NCI-H1092 (cell line): ENCODE measurements at places on chromosomes 1 and 21.

DNA sequence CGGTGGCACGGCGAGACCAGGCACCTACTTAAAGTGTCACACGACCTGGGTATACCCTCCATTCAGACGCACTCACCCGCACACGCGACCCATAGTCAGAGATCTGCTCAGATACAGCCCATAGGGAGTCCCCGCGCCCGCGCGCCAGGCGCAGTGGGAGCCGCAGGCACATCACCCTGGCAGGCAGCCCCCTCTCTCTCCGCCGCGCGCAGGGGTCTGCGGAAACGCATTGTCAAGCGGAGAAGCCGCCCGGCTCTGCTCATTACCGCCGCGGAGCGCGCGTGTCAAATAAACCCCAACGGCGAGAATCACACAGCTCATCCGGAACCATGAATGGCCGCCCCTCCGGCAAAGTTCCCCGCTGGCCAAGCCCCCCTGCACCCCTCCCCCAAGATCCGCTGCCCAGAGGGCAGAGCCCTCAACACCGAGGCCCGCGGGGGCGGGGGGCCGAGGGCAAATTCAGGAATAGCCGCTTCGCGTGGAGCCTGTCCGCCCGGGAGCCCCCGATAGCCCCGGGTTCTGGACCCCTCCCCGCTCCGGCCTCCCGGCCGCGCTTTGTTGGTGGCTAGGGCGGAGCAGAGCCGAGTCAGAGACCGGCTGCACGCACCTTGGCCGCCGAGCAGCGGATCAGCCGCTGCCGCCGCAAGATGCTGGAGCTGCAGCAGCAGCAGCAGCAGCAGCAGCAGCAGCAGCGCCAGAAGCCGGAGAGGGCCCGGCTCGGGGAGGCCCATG is 522 bp downstream of the LRP8 start:
- peak; percentile 11 for DNase-seq

DNA sequence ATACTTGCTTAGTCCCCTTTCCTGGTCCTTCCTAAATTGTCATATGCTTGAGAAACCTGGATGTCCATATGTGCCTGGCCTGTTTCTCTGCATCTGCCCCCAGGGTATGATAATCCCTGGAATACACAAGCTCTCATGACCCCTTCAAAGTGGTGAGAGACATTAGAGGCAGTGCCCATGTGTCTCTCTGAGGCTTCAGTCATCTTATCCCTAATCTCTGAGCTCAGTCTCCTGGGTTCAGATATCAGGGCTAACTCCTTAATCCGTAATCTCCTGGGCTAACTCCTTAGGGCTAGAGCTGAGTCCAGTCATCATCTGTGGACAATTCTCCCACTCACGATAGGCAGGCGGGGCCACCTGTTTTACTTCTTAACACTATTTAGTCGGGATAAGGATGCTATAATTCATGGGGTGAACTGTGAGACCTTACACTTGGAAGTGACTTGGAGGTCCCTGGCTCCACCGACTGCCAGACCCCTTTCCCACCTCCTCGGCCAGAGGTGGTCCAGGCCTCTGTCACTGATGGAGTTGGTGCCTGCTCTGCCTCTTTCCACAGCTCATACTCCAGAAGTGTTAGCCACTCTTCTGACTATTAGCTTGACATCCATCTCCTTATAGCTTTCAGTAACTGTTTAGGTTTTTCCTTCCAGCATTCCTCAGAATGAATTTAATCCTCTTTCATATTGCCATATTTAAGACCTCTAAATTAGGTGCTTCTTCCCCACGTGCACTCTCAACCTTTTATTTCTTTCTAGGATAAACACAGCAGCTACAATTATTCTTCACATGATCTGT is 22.7 kb downstream of the CCN1 start:
- no peak for DNase-seq

GRCh38 chr1:116325922-116326321 is 47.1 kb upstream of the ATP1A1 start:
- no peak for DNase-seq

- no peak for DNase-seq
These were observed 39.7 kb downstream of the RIPK4 start for GRCh38 chr21:41726970-41727783.

DNA sequence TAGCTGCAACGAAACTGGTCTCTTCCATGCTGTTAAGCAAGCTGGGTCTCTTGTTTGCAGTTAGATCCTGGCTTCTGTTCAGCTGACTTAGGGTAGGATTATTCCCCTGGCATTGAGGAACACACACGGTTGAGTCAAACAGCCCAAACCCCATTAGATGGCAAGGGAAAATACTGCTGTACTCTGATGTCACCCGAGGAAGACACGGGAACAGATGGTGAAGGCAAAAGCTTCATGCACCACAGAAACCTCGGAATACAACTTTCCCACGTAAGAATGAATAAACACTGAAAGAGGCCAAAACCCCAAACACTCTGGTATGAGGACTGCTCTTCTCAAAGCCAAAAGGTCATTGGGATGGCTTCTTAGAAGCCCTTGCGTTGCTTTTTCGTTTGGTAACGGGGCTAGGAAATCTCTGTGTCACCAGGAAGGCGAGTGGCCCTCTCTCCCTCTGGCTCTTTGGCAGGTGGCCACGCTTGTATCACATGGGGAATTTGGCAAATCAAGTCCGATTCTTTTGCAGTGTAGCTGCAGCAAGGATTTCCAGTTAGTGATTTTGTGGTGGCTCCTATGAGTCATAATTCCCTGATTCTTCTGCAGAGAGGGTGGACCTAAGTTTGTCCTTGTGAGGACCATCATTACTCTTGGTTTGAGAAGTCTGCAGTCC is 16.7 kb upstream of the LYST start:
- peak; percentile 70 for DNase-seq

- DNase-seq, result no peak
These were observed 66.1 kb downstream of the LGR6 start for GRCh38 chr1:202259705-202260104.

GRCh38 chr1:182286761-182287160 is 104.8 kb downstream of the GLUL start:
- DNase-seq, result no peak

DNA sequence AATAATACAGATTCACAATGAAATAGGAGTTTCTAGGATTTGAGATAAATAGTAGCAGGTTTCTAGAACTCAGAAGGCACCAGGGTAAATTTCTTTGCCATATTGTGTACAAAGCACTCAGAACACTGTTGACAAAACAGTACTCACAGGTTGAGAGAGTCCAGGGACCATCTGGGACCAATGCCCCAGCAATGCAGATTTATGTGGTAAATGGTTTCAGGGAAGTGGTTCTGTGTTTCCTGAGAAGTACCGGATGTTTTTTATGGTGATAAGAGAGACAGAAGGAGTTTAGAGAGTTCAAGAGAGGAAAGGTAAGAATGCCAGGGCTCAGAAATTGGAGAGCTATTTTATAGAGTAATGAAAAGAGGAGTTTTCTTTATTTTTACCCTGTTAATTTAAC is 29.6 kb upstream of the DIPK1A start:
- DNase-seq, result no peak

GRCh38 chr1:91776068-91776794 is 109.7 kb downstream of the TGFBR3 start:
- no peak for DNase-seq

DNA sequence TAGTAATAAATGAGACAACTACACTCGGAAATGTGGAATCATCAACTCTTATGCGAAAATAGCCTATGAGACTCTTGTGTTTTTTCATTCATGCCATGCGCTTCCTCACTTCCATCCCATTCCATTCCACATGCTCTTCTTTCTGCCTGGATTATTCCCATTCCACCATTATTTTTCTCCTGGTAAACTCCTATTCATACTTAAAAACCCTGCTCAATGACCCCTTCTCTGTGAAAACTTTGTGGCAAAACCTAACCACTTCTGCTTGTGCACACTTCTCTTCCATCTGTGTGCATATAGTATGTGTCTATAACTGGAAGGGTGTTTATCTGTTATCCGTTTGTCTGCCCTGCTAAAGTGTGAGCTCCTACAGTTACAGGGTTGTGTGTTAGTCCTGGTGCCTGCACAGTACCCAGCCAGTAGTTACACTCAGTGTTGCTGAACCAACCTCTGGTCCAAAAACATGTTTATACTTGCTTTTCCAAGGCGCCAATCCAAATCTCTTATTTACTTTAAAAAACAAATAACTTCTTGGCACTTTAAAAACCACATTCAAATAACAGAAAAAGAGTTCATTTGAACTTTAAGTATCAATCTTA is 10.7 kb downstream of the EPHX1 start:
- no peak for DNase-seq

DNA sequence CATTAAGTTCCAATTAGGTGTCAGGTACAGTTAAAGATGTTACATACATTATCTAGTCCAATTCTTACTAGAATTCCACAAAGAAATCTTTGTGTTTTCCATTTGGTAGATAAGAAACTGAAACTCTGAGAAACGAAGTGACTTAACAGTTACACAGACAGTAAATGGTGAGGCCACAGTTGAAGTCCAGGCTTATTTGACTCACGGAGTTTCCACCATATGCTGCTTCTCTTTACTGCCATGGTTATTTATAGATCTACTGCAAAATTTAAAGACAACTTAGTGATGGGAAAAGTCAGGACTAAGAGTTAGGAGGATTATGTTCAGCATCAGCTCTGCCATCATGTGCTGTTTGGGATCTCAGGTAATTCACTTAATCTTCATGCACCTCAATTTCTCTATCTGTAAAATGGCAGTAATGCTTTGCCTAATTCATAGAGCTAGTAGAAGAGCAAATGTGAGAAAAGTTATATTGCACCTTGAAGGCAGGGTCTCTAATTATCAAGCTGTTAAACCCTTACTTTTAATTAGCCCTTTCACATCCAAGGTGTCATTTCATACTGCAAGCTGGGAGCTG is 26.2 kb upstream of the SAMSN1 start:
- DNase-seq, result no peak

GRCh38 chr1:21966247-21967000 is 10.4 kb upstream of the CELA3B start:
- DNase-seq, result no peak

DNA sequence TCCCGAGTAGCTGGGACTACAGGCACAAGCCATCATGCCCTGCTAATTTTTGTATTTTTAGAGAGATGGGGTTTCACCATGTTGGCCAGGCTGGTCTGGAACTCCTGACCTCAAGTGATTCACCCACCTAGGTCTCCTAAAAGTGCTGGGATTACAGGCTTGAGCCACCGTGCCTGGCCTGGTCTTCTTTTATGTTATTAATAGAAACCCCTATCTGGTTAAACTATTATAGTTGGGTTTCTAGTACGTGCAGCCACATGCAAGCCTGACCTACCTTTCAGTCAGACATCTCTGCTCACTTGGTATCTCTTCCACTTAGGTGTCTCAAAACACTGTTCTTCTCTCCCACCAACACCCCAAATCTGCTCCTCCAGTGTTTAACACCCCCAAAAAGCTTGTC is 34.4 kb downstream of the PSEN2 start:
- no peak for DNase-seq

GRCh38 chr1:38273196-38273804 is 226.7 kb upstream of the POU3F1 start:
- no peak for DNase-seq

GRCh38 chr1:64495878-64496277 is 25.9 kb downstream of the CACHD1 start:
- peak; percentile 69 for DNase-seq

DNA sequence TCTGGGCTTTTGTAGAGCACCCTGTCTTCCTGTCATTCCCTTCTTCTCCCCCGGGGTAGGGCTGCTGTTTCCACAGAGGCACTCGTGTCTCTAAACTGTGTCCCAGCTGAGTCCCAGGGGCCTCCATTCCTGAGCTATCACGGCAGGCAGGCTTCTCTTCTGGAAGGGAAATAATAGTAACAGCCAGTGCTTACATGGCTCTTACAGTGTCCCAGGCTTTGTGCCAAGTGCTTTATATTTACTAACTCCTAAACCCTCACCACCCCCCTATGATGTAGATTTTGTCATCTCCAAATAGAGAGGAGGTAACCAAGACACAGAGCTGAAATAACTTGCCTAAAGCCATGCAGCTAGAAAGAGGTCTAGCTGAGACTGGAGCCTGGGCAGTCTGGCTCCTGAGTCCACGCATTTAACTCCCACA is 1.4 kb upstream of the CELF3 start:
- DNase-seq, result no peak

GRCh38 chr1:18597160-18598042 is 33.2 kb upstream of the PAX7 start:
- no peak for DNase-seq

- no peak for DNase-seq
These were observed 1265.7 kb downstream of the NCAM2 start for GRCh38 chr21:22263890-22264289.

- no peak for DNase-seq
These were observed 157.2 kb downstream of the PTGER3 start for GRCh38 chr1:70890408-70890807.
